Pancreas (tissue), 10 donors: ENCODE measurements at places on chromosomes 12 and 14.

- DNase-seq = peak; percentile 22
These were observed 44.7 kb upstream of the GALNT9 start for GRCh38 chr12:132373901-132374611.

- DNase-seq = no peak
These were observed 90.7 kb downstream of the PPFIA2 start for GRCh38 chr12:81668475-81668874.

- no peak for DNase-seq
These were observed 22.3 kb downstream of the PTPRO start for GRCh38 chr12:15344561-15344960.

DNA sequence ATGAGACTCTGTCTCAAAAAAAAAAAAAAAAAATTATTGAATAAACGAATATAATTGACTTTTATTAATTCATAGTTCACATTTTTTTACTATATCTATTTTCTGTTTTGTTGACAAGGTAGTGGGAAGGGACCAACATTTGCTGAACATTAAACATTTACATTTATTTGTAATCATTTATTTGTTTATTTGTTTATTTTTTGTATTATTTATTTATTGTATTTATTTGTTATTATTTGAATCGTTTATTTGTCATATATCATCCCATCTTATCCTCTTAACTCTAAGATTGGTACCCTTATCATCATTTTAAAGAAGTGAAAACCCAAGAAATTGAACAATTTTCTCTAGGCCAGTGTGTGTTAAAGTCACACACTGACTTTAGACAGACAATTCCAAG lies 101.5 kb downstream of the SYT1 start:
- DNase-seq = no peak

DNA sequence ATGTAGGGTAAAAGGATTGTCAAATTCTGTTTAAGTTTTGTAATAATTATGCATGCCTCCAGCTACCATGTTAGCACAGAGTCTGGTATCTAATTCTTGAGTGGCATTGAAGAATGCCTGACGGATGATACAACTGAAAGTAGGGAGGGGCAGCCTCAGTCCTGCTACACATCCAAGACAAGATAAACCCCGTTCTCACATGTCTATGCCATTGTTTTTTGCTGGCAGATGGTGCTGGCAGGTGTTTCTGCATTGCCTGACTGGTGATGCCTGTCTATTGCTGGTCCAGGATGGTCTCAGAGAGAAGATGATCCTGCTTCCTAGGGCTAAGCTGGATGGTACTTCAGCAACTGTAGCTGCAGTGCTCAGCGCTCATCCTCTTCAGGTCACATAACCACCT lies 245.8 kb upstream of the NAV3 start:
- DNase-seq = no peak
